ENCODE measurements at places on chromosomes 7 and 10. TPM values are rescaled to one million over a fixed set of nuclear protein-coding genes. Genes with fewer than 3 reads are reported as not detected.
A peak's percentile ranks its signal among the peaks of the same experiment; 100 is the strongest.

- no peaks in the 10 kb centered on the region for H3K27me3 ChIP-seq
- H3K27ac ChIP-seq = no peak overlapping the region
- no peaks in the 10 kb centered on the region for H3K4me1 ChIP-seq
- no peaks in the 10 kb centered on the region for H3K36me3 ChIP-seq
- no peak for DNase-seq
- no peak overlapping the region for H3K4me3 ChIP-seq
Observed at GRCh38 chr7:34184466-34184865, 279.1 kb downstream of the BMPER start.

DNA sequence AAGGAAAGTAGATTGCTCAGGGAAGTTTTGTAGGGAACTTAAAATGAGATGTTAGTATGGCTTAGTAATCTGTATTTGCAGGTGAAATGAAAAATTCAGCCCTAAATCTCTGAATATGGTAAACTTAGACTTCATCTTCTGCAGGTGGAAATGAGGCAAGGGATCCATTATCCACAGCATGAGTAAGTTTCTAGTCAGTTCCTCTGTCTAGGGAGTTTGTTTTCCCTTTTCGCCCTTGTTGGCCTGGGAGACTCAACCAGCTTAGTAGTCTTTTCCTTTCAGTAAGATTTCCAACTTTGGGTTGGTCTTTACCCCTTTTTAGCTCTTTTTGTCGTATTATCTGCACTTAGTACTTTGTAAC lies 65.6 kb downstream of the ZEB1 start:
- no peaks in the 10 kb centered on the region for H3K27me3 ChIP-seq
- peak overlapping the region; percentile 32 for H3K27ac ChIP-seq
- H3K4me3 ChIP-seq = no peak overlapping the region
- peaks cover 20% of the 10 kb centered on the region for H3K4me1 ChIP-seq

DNA sequence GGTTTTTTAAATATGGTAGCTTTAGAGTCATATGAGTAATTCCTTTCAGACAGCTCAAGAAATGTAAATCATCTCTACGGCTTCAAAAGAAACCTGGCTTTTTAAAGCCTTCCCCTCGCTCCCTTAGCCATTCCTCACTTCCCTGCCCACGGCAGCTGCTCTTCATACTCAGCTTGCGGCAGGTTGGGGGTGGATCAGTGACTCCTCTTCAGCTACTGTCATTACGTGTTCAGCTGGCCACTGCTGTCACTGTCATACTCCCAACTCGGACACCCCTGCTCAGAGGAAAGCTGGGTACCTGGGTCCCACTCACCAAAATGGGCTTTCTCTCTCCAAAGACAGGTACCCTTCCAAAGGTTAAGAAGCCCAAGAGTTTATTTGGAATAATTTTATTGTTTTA lies 6.6 kb downstream of the YWHAG start:
- H3K27me3 ChIP-seq = no peaks in the 10 kb centered on the region
- peak overlapping the region; percentile 71 for H3K27ac ChIP-seq
- H3K4me3 ChIP-seq = no peak overlapping the region

- H3K36me3 ChIP-seq = no peaks in the 10 kb centered on the region
- no peak overlapping the region for H3K27ac ChIP-seq
- H3K4me1 ChIP-seq = no peaks in the 10 kb centered on the region
- no peak for DNase-seq
- H3K4me3 ChIP-seq = no peak overlapping the region
- peaks cover 5% of the 10 kb centered on the region for H3K27me3 ChIP-seq
Observed at GRCh38 chr10:104925232-104925851, 284.3 kb downstream of the SORCS3 start.

DNA sequence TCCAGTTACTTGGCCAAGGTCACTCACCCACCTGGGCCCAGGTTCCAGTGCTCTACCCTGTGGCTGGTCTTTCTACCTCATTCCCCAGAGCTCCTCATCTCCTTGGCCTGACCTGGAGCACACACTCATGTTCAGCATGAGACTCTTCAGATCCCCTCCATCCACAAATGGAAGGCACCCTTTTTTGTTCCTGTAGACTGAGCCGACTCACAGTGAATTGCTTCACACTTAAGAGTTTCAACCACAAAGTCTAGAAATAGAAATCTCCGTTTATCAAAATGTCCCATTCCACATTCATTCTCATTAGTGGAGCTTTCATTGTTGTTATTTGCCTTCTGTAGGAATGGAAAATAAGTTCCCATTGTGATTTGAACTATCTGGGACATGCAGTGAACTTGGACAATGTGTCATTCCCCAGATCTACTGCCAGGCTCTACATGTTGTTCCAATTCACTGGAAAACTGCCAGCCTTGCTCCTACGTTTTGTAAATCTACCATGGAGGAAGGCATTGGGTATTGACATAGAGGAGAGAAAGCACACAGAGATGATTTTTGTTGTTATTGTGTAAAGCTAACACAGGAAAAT lies 125.3 kb upstream of the CELF2 start:
- H3K4me3 ChIP-seq = no peak overlapping the region
- H3K36me3 ChIP-seq = no peaks in the 10 kb centered on the region
- no peaks in the 10 kb centered on the region for H3K4me1 ChIP-seq
- no peak for DNase-seq
- no peak overlapping the region for H3K27ac ChIP-seq

- peaks cover 10% of the 10 kb centered on the region for H3K27me3 ChIP-seq
- H3K4me1 ChIP-seq = no peaks in the 10 kb centered on the region
- H3K4me3 ChIP-seq = no peak overlapping the region
- no peaks in the 10 kb centered on the region for H3K36me3 ChIP-seq
Observed at GRCh38 chr10:1671366-1672000, 65.8 kb downstream of the ADARB2 start.

- no peaks in the 10 kb centered on the region for H3K4me1 ChIP-seq
- no peak overlapping the region for H3K4me3 ChIP-seq
- peaks cover 52% of the 10 kb centered on the region for H3K27me3 ChIP-seq
- no peaks in the 10 kb centered on the region for H3K36me3 ChIP-seq
- DNase-seq = no peak
Observed at GRCh38 chr7:25911738-25912607, 240.0 kb upstream of the NFE2L3 start.

DNA sequence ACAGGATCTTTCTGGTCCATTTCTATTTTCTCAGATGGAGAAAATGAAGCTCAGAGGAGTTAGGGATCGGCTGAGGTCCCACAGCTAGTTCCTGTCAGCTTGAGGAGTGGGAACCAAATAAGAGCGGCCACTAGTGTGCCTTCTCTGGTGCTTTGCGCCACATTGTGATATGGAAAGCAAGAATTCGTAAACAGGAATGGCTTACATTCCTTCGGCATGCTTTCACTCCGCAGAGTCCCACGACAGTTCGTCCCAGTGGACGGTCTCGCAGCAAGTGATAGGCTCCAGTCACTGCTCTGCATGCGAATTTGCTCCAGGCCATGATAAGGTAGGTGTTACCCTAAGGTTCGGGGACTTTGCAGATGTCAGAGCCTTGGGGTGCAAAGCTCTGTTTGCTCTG lies 41.5 kb upstream of the PTF1A start:
- no peak for DNase-seq
- no peak overlapping the region for H3K4me3 ChIP-seq
- H3K27me3 ChIP-seq = peaks cover 59% of the 10 kb centered on the region
- no peaks in the 10 kb centered on the region for H3K4me1 ChIP-seq
- no peak overlapping the region for H3K27ac ChIP-seq

DNA sequence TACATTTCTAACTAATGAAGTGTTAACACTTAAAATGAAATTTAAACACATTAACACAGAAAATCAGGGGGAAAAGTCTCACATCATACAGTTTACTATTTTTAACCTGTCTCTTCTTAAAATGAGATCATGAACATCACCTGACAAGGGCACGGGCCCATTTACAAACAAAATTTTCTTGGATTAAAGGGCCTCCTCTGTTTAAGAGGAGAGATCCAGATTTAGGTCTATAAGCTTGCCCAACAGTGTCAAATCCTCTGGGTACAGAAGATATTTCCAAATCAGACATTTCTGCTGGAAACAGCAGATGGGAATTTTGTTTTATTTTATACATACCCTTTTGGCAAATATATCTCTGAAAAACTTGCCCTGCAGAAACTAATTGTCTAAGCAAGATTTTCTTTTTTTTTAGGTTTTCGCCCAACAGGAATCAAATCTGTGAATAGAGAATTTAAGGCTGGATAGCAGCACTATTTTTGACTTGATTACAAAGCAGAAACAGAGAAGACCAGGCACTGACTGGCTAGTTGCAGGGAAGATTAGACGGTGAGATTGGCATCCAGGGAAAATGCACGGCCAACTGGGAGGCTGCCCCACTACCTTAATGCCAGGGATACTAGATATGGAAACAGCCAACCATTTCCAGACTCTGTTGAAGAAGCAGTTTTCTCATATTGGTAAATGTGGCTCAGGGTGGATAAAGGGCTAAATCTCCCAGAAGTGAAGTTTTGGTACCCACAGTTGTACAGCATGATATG lies 173.4 kb downstream of the LRRN3 start:
- no peak overlapping the region for H3K27ac ChIP-seq
- no peak for DNase-seq
- H3K27me3 ChIP-seq = no peaks in the 10 kb centered on the region
- H3K4me3 ChIP-seq = no peak overlapping the region
- H3K4me1 ChIP-seq = peaks cover 6% of the 10 kb centered on the region

DNA sequence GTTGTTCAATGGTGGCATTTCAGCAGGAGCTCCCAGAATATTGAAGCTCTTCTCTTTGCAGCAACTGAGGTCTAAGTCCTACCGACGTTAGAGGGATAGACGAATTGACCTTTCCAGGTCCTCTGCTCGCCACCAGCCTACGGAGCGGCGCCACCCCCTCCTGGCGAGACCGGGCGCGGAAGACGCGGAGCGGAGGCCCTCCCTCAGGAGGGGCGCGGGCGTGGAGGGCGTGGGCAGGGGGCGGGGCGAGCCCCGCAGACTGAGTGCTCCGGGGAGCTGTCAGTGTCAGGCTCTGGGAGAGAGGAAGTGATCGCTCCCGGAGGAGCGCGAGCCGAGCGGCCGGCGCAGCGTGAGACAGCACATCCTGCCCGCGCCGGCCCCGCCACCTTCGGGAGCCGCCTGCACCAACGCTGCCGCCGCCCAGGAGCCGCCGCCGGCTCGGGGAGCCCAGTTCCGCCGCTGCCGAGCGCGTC lies at the start of gene DYNC1I1:
TSS of gene DYNC1I1 (plus strand) at position 257 of the 473 bp plus-strand sequence. CDS start 32,176 bp downstream, outside the sequence.
- H3K4me3 ChIP-seq = peak within 1 kb of the TSS; percentile 57
- H3K36me3 ChIP-seq = peaks cover 2% of the 10 kb centered on the region
- H3K4me1 ChIP-seq = no peaks in the 10 kb centered on the region
- peaks cover 39% of the 10 kb centered on the region for H3K27me3 ChIP-seq
- no peak within 1 kb of the TSS for H3K27ac ChIP-seq

DNA sequence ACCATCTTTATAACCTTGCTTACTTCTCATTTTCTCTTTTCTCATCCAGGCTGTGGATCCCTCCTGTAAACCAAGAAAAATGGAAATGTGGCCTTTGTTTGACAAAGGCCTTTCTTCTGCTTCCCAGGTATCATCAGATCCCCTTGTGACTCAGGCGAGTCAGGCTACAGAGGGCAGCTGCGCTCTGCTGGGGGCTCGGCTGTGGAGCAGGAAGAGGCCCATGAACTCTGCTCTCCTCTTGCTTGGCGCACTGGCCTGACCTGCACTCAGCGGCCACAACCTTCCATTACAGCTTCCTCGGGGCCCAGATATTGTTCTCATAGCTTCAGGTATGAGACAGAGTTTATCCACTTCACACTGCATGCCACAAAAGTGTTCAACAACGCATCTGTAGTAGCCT lies 457.6 kb upstream of the COBL start:
- no peaks in the 10 kb centered on the region for H3K36me3 ChIP-seq
- H3K4me1 ChIP-seq = no peaks in the 10 kb centered on the region
- no peak overlapping the region for H3K4me3 ChIP-seq

DNA sequence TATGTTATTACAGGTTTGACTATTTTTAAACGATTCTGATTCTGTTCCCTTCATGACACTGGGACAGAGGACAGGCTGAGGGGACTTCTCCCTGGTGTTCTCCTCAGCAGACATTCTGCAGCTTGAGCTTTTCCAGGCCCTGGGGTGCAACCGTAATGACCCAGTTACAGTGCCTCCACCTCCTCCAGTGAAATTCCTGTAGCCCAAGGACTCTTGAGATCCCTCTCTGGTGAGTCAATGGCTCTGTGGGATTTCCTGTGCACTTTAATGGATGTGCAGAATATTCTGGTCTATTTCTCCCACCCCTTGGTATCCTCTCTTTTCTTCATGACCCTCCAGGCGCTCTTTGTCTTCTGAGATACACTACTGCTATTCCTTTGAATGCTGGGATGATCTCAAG lies 319.3 kb downstream of the INHBA start:
- H3K27ac ChIP-seq = no peak overlapping the region
- H3K27me3 ChIP-seq = no peaks in the 10 kb centered on the region
- H3K4me3 ChIP-seq = no peak overlapping the region
- no peaks in the 10 kb centered on the region for H3K36me3 ChIP-seq
- H3K4me1 ChIP-seq = no peaks in the 10 kb centered on the region

GRCh38 chr7:96685353-96685752 lies 24.3 kb downstream of the SEM1 start:
- DNase-seq = no peak
- H3K36me3 ChIP-seq = peaks cover 2% of the 10 kb centered on the region
- H3K4me1 ChIP-seq = peaks cover 10% of the 10 kb centered on the region
- H3K27ac ChIP-seq = no peak overlapping the region
- no peaks in the 10 kb centered on the region for H3K27me3 ChIP-seq

DNA sequence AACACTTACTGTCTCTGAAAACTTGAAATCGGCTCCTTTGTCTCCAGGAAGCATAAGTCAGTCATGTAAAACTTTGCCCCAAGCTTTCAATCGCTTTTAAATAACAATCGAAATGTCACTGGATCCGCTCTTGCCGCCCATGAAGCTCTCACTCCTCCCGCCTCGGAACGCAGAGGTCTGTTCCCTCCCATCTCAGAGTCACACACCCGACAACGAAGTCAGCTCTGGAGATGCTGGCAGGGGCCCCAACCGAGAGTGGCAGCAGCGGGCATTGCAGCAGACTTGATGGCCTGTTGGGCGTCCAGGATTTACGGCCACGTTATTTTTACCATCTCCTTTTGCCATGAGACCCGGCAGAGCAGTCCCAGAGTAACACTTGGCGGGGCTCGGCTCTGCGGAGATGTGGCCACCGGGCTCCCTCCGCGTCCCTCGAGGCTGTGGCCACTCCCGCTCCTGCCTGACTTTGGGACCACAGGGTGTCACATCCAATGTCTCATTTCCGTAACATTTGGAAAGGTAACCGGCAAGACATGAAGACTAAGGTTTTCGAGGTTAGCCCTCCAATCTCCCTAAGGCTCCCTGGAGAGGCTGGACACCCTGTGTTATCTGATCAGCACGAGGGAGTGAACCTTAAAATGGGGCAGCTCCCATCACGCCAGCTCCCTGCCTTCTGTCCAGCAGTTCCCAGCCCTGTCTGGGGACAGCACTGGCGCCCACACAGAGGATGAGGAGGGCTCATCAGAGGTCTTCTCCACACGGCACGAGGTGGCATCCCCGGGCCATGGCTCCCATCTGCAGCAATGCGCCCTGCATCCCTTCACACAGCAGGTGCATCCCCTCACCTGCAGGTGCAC lies 62.8 kb upstream of the ADGRA1 start:
- no peak overlapping the region for H3K27ac ChIP-seq
- no peak overlapping the region for H3K4me3 ChIP-seq
- peaks cover 27% of the 10 kb centered on the region for H3K27me3 ChIP-seq
- no peak for DNase-seq
- H3K36me3 ChIP-seq = no peaks in the 10 kb centered on the region

The POLR2J3 gene
- total RNA-seq = 102 TPM

The PDZD7 gene
- total RNA-seq = 1.1 TPM

The LRRTM3 gene
- total RNA-seq = not detected

The GIMAP2 gene
- 53.7 TPM for total RNA-seq
